ENCODE measurements at places on chromosomes 16 and 17. TPM values are rescaled to one million over a fixed set of nuclear protein-coding genes. Genes with fewer than 3 reads are reported as not detected.

Gene G6PC1
- total RNA-seq = not detected

Gene NACA2
- total RNA-seq = not detected

Gene ITGAD
- total RNA-seq = not detected

Gene DVL2
- 34.9 TPM for total RNA-seq

Gene ZFP3
- total RNA-seq = not detected
